ENCODE measurements at places on chromosomes 5 and 9.

- no peak for DNase-seq
Measured at GRCh38 chr5:104443706-104444105, 881.1 kb upstream of the NUDT12 start.

DNA sequence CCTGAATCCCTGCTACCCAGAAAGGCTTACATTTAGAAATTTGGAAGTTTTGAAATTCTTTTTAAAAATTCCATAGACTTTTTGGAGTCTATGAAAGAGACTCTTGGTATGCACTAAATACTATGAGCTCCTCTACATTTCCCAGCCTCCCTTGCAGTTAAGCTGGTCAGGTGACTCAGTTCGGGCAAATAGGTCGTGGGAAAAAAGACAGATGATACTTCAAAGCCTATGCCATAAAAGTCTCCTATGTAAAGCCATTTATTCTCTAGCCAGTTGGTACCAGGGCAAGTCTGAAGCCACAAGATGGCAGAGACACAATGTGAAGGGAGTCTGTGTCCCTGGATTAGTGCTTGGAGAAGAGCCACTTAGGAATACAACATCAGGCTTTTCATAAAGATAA lies 101.8 kb downstream of the BOD1 start:
- DNase-seq = peak; percentile 26

- DNase-seq = no peak
Measured at GRCh38 chr9:37801959-37802711, 1.5 kb downstream of the DCAF10 start.

GRCh38 chr9:74951725-74952151 lies 974 bp downstream of the C9orf40 start:
- peak; percentile 74 for DNase-seq

- DNase-seq = peak; percentile 58
Measured at GRCh38 chr5:110917161-110917875, 154.2 kb upstream of the TSLP start.

GRCh38 chr9:104553261-104553660 lies 15.7 kb upstream of the OR13C8 start:
- peak; percentile 19 for DNase-seq

GRCh38 chr9:131585375-131585774 lies 40.1 kb downstream of the PRRT1B start:
- no peak for DNase-seq

- DNase-seq = peak; percentile 29
Measured at GRCh38 chr5:107668154-107669095, 2.3 kb downstream of the EFNA5 start.

GRCh38 chr5:103428411-103428871 lies 134.1 kb downstream of the NUDT12 start:
- DNase-seq = no peak

- DNase-seq = peak; percentile 63
Measured at GRCh38 chr5:115686051-115686737, 60.4 kb upstream of the TMED7 start.

- DNase-seq = peak; percentile 94
Measured at GRCh38 chr5:140145818-140146522, 20.2 kb downstream of the IGIP start.

GRCh38 chr5:39115644-39116343 lies 41.6 kb upstream of the RICTOR start:
- no peak for DNase-seq

All from adipocyte (in vitro differentiated cells).